ENCODE measurements at places on chromosomes 16 and 17.
A peak's percentile ranks its signal among the peaks of the same experiment; 100 is the strongest.

DNA sequence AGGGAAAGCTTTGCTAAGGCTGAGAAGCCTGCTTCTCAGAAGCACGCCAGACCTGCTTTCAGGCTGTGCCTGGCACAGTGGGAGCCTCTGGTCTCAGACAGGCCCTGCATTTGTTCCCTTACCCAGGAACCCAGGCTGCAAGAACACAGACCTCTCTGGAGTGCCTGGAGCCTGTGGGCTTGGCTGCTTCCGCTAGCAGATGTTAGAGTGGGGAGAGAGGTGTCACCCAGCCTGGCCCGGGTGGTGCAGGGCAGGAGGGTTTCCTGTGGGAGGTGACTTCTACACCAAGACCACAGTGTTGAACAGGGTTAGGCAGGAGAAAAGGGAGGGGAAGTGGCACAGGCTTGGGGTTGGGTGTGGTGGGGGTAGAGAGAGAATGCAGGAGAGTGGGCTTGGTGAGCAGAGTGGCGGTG lies 35.8 kb upstream of the ADGRG1 start:
- peak; percentile 47 for DNase-seq

DNA sequence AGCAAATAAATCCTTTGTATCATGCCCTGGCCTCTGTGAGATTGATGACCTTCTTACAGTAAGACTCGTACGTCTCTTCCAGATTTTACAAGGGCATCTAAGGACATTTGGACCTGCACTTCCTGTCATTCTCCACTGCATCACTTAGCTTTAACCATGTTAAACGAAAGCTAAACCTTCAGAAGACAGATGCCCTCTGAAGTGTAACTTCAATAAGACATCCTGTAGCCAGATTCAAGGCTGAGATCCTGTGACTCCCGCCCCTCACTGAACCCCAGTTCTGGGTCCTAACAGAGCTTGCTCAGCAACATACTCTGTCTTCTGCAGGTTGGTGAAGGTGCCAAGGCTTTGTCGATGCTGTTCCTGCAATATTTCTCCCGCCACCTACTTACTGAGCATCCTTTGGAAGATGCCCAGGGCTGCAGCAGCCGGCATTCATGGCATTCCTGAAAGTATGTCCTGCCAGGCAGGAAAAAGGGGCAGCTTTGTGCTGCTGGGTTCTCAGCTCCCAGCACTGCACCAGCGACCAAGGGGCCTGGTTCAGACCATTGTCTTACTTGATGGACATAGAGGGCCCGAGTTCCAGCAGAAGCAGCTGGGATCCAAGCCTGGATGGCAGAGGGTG lies 131.1 kb downstream of the AXIN2 start:
- DNase-seq, result no peak

- no peak for DNase-seq
Observed at GRCh38 chr16:17233318-17234002, 237.3 kb downstream of the XYLT1 start.

- DNase-seq, result no peak
Observed at GRCh38 chr16:11474617-11475291, 112.0 kb downstream of the LITAF start.

GRCh38 chr17:68394608-68395331 lies 62.5 kb downstream of the WIPI1 start:
- DNase-seq, result no peak

- no peak for DNase-seq
Observed at GRCh38 chr17:79690466-79690865, 40.3 kb upstream of the ENPP7 start.

DNA sequence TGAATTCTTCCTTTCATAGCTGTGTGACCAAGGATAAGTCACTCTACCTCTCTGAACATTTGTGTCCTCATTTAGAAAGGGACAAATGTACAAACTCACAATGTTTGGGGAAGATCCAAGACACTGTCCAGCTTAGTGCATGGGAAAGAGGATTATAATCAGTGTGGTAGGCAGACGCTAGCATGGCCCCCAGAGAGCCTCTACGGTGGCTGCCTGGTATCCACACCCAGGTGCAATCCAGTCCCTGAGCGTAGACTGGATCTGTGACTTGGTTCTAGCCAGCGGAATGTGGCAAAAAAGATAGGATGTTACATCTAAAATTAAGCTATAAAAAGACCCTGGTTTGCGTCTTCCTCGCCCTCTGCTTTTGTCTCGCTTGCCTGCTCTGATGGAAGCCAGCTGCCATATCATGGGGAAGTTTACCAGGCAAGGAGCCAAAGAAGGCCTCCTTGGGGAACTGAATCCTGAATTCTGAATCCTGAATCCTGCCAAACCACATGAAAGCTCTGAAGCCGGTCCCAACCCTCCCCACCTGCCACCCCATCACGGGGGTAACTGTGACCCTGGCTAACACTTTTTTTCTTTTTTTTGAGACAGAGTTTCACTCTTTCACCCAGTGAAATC lies 51.7 kb downstream of the PLXDC1 start:
- no peak for DNase-seq

Measured in activated T-cell treated with anti-CD3 and anti-CD28 coated beads, Interleukin-2, amount 50 U/mL, for 4 hours (primary cell).